ENCODE measurements at places on chromosomes 7 and 10.
A peak's percentile ranks its signal among the peaks of the same experiment; 100 is the strongest.

DNA sequence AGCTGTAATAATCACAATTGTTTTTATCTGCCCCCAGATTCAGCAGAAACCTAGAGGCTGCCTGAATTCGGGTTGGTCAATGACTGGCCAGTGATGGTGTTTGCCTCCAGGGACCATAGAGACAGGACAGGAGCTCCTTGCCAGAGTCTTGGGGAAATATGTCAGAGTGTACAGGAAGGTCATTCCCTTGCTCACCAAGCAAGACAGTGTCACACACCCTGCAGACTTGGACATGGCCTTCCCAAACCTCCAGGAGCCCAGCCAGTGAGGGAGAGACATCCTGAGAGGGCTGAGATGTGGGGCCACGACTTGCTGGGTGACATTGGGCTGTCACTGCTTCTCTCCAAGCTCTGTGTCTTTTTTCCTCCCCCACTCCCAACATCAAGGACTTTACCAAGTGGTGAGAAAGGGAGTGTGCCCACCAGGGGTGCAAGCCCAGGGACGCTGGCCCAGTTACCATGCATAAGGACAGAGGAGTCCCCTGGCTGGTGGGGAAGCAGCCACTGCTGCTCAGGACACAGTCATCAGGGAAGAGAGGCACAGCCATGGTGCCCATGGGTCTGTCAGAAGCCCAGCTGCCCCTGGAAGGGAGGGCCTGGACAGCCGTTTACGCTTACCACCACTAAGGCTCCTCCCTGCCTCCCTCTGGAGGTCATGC is 25.3 kb upstream of the C10orf53 start:
- DNase-seq, result no peak

GRCh38 chr7:3154317-3154716 is 110.7 kb upstream of the CARD11 start:
- DNase-seq, result no peak

GRCh38 chr10:132984801-132985545 is 42.6 kb upstream of the CFAP46 start:
- DNase-seq, result no peak

DNA sequence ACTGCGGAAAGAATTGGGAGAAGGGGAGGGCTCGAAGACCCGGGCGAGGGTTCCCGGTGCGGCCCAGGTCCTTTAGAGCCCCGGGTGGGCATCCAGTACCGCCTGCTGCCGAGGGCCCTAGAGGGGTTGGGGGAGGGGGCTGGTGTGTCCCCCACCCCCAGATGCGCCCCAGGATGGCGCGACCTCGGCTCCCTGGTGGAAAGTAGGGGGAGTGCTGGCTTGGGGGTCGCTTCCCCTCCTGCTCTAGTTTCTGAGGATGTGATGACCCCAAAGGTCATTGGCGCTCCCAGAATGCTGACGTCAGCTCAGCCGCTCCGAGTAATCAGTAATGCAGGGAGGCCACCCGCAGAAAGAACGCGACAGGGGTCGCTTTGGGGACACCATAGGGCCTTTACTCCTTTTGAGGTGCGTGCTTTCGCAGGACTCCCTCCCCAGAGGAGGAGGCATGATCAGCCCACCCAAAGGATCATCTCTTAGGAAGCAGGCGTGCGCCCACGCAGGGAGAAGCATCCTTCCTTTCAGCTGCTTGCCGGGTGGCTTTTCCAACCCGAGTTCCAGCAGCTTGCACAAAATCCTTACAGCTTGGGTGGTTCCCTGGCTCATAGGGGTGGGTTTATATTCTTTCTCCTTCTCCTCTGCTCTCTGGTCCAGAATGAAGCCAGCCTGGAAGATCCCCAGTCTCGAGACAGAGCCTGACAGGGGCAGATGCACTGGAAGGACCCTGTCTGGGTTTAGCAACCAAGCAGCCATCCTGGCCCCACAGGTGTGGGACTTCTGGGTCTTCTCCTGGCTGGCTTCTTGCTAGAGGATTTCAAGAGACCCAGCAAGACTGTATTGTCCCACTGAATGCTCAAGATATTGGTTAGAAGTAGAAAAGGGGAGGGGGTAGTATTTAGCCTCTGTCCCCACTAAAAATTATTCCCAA is 1.3 kb upstream of the PRKAG2 start:
- no peak for DNase-seq

- DNase-seq, result no peak
Observed at GRCh38 chr7:47471831-47472230, 110.1 kb downstream of the TNS3 start.

DNA sequence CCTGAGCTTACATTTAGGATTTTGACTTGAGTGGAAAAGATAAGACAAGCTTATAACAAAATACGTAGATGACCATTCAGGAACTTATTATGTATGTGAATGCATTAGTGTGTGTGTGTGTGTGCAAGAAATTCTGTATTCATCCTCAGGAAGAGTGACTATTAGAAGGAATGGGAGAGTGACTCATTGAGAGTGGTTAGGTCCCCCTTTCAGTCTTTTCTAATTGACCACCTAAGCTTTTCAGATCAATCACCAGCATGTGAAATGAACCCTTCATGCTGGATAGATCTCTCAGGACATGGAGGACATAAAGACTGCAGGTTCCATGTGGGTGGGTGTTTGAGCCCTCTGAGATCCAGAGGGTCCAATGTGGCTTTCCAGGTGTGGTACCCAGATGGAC is 153.5 kb downstream of the MBL2 start:
- no peak for DNase-seq

GRCh38 chr7:39407137-39407536 is 159.1 kb upstream of the YAE1 start:
- peak; percentile 53 for DNase-seq

DNA sequence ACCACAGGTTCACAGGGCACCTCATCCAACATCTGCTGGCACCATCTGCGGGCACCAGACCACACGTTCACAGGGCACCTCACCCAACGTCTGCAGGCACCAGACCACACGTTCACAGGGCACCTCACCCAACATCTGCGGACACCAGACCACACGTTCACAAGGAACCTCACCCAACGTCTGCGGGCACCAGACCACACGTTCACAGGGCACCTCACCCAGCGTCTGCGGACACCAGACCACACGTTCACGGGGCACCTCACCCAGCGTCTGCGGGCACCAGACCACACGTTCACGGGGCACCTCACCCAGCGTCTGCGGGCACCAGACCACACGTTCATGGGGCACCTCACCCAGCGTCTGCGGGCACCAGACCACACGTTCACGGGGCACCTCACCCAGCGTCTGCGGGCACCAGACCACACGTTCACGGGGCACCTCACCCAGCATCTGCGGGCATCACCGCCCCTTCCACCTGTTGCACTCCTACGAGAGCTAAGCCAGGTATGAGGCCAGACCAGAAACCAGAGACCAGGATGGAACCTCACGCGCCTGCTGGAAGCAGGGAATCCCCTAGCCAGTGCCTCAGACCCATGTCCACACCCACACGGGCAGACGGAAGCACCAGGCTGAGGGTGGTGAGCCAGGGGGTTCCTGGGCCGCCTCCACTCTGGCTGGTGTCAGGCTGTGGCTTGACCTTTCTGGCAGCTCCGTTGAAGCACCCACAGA is 182.8 kb downstream of the MAD1L1 start:
- DNase-seq, result no peak

DNA sequence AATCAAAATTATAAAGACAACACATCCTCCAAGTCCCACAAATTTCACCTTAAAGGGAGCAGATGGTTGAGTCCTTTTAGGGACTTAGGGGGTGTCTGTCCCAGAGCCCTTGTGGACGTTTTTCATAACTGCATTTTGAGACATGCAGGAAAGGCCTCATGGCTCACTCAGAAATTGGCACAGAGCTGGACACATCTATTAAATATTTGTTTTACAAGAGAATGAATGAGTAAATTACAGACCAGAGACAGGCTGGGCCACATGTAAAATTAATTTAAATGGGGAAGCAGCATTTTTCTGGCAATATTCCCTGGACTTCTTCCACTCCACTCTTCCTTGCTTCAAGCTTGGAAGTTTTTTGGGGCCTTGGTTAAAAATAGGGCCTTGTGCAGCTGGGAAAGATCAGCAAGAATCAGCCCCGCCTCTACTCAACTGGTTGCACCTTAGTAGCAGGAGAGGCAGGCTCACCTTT is 20.0 kb downstream of the LAMB1 start:
- no peak for DNase-seq

DNA sequence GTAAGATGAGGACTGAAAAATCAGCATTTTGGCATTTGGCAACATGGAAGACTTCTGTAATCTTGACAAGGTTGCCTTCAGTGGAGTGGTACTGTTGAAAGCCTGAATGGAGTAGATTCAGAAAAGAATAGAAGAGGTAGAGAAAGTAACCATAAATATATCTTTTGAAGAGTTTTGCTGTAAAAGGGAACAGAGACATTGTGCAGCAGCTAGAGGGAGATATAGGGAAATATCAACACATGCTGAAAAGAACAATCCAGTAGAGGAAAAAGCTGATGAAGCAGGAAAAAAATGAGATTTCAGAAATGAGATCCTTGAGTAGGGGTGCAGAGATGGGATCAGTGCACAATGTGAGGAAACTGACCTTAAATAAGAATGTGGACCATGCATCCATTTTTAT is 60.0 kb downstream of the RAPGEF5 start:
- no peak for DNase-seq

- no peak for DNase-seq
Observed at GRCh38 chr7:158997110-158997453, 140.7 kb downstream of the DYNC2I1 start.

GRCh38 chr10:32400961-32401360 is 45.0 kb upstream of the CCDC7 start:
- no peak for DNase-seq

DNA sequence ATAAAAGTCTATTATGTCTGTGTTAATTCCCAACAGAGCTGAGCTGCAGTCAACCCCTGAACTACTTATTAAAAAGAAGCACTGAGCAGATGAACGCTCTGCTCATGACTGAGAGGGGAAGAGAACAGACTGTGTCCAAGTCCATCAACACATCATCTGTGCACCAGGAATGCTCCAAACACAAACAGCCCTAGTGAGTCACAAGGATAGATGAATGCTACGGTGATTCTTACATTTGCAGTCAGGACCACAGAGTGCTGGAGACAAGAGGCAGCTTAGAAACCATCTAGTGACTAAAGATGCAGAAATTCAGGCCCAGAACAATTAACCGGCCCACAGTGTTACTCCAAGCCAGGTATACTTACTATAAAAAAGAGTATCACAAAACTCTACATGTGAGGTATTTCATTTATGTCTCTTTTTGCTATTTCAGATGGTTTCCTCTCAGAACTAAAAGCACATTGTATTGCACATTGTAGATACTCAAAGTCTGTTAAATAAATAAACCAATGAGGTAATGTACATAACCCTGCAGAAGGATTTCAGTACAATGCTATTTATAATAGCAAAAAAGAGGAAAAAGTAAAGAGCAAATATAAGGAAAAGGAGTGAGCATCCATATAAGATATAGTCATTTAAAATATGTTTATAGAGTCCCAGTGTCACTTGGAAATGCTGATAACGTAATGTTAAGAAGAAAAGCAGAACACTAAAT is 159.2 kb downstream of the KCNMA1 start:
- DNase-seq, result peak; percentile 25

DNA sequence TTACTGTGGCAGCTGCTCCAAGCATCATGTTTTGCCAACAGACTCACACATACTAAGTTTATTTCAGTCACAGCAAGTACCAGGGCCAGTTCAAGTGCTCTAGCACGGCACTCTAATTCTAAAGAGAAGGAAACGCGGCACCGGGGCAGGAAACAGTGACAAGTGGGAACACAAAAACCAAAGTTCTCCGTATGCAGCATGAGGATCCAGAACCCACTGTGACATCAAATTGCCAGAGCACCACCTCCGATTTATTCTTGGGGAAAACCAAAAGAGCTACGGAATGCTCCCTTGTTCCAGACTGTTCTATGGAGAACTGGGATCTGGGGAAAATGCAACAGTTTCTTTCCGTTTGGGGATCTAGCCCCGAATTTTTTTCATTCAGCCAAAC is 448 bp upstream of the PTER start:
- DNase-seq, result peak; percentile 21

- no peak for DNase-seq
Observed at GRCh38 chr7:114662002-114662677, 247.5 kb downstream of the FOXP2 start.

- no peak for DNase-seq
Observed at GRCh38 chr7:691361-692045, 35.0 kb upstream of the DNAAF5 start.
